Occipital lobe (tissue), 3 donors: ENCODE measurements at places on chromosomes 6 and 20. TPM values are rescaled to one million over a fixed set of nuclear protein-coding genes. Genes with fewer than 3 reads are reported as not detected.

The TFAP2C gene
- total RNA-seq: 5.9 TPM

The HBS1L gene
- total RNA-seq: 128 TPM

The C6orf15 gene
- total RNA-seq: not detected

The SYNDIG1 gene
- total RNA-seq: 32.6 TPM

The LGSN gene
- total RNA-seq: 0.47 TPM

The ANGPT4 gene
- not detected for total RNA-seq

The ACAT2 gene
- 69.9 TPM for total RNA-seq

The NMBR gene
- 12.6 TPM for total RNA-seq

The ADGRB3 gene
- total RNA-seq: 179 TPM

The OPN5 gene
- total RNA-seq: not detected

The MOG gene
- total RNA-seq: not detected

The SGK2 gene
- total RNA-seq: not detected

The SFTA2 gene
- not detected for total RNA-seq

The CDC25B gene
- total RNA-seq: 4.5 TPM

The ULBP2 gene
- 5.3 TPM for total RNA-seq

The CCN2 gene
- 6.9 TPM for total RNA-seq

The RWDD1 gene
- total RNA-seq: 33.4 TPM

The TRIM40 gene
- total RNA-seq: not detected

The TRIM31 gene
- total RNA-seq: not detected

The BPIFB1 gene
- total RNA-seq: not detected

The HCK gene
- total RNA-seq: 3.3 TPM

The EPHA7 gene
- total RNA-seq: 102 TPM

The BLCAP gene
- total RNA-seq: 67.7 TPM

The VNN1 gene
- not detected for total RNA-seq

The TPD52L1 gene
- 1.4 TPM for total RNA-seq
